ENCODE measurements at places on chromosomes 7 and 10. TPM values are rescaled to one million over a fixed set of nuclear protein-coding genes. Genes with fewer than 3 reads are reported as not detected.

DNA sequence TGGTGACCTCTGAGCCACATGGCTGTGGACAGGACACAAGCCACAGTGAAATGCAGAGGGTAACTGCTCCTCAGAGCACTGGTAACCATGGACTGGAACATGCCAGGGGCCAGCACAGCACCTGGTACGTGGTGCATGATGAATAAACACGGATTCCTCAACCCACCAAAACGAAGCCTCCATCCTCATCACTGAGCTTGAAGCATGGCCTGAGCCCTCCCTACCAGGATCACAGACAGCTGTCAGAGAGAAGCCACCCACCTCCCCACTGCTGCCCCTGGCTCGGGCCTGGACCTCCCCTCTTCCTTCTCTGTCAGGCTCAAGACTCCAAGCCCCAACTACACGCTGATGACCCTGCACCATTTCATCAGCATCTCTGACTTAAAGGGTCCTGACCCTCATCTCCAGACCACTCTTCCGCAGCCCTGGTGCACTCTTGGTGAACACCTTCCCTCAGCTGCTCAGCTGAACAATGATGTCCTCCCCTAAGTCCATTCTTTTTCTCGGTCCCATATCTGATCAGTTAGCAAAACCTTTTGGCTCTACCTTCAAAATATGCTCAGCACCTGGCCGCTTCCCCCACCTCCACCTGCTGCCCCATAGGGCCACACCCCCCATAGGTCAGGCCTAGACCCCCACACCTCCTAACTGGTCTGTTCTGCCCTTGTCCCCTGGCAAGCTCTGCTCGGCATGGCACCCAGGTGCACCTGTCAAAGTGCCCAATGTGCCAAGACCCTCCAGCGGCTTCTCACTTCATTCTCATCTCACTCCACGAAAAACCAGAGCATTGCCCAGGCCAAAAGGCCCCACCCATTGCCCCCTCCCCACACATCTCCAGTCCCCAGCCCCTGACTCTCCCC is 141.1 kb downstream of the MAPK8 start:
- no peak overlapping the region for H3K4me3 ChIP-seq
- H3K27me3 ChIP-seq: peaks cover 21% of the 10 kb centered on the region
- no peaks in the 10 kb centered on the region for H3K36me3 ChIP-seq
- H3K4me1 ChIP-seq: no peaks in the 10 kb centered on the region
- peak; percentile 57 for DNase-seq

- no peak for DNase-seq
- H3K4me1 ChIP-seq: no peaks in the 10 kb centered on the region
Observed at GRCh38 chr7:12025246-12025645, 185.8 kb upstream of the TMEM106B start.

- no peak for DNase-seq
- no peak overlapping the region for H3K27ac ChIP-seq
- H3K36me3 ChIP-seq: no peaks in the 10 kb centered on the region
- no peaks in the 10 kb centered on the region for H3K27me3 ChIP-seq
Observed at GRCh38 chr10:36163827-36164226, 521.7 kb upstream of the FZD8 start.

DNA sequence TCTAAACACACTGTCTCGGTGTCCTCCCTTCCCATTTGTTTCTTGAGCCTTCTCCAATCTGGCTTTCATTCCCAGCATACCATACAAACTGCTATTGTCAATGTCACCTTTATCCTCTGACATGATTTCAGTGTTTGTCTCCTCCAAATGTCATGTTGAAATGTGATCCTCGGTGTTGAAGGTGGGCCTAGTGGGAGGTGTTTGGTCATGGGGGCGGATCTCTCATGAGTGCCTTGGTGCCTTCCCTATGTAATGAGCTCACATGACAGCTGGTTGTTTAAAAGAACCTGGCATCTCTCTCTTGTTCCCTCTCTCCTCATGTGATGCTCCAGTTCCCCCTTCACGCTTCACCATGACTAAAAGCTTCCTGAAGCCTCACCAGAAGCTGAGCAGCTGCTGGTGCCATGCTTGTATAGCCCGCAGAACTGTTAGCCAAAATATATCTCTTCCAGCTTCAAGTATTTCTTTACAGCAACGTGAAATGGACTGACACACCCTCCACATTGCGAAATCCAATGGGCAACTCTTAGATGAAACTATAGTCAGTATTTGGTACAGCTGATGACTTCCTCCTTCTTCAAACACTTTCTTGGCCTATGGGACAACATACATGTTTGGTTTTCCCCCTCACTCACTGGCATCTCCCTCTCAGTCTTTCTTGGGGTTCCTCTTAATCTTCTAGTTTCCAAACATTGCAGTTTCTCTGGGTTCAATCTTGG is 27.8 kb downstream of the RNLS start:
- DNase-seq: no peak
- H3K27me3 ChIP-seq: no peaks in the 10 kb centered on the region
- no peaks in the 10 kb centered on the region for H3K36me3 ChIP-seq
- H3K4me1 ChIP-seq: no peaks in the 10 kb centered on the region
- H3K27ac ChIP-seq: no peak overlapping the region

DNA sequence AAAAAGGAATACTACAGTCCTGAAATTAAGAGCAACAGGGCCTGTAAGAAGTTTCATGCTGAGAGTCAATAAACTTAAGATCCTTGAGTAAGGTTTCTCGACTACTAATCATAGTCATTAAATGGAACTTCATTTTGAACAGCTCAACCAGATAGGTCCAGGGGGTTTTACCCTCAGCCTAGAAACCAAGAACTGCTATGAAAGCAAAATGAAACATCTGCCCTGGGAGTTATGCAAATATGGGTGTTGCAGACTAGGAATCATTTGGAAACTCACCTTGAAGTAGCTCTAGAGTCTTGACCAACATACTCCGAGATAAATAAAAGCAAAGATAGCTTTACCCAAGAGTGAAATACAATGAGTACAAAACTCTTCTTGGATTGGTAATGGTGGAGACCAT is 128.0 kb downstream of the HGF start:
- DNase-seq: no peak
- no peaks in the 10 kb centered on the region for H3K36me3 ChIP-seq
- H3K27ac ChIP-seq: no peak overlapping the region
- H3K4me1 ChIP-seq: no peaks in the 10 kb centered on the region
- no peak overlapping the region for H3K4me3 ChIP-seq

DNA sequence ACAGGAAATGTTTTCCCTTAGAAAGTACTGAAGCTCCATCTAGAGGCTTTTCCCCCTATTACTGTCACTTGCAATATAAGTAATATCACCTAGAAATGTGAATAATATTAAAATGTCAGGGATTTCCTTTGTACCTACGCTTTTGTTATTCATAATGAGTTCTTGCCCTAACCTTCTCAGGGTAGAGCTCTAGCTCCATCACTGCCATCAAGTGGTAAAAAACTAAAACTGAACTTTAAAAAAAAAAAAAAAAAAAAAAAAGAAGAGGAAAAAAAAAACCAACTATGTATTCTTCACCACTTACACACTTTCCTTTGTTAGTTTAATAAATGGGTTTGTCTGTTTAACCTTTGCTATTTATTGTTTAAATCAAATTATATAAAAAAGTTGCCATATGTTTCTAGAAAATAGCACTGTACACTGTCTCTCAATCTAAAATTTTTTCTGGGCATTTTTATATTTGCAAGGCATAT is 49.9 kb downstream of the DNAJC1 start:
- no peaks in the 10 kb centered on the region for H3K36me3 ChIP-seq
- H3K27me3 ChIP-seq: no peaks in the 10 kb centered on the region
- no peaks in the 10 kb centered on the region for H3K4me1 ChIP-seq
- no peak for DNase-seq
- H3K27ac ChIP-seq: no peak overlapping the region
- no peak overlapping the region for H3K4me3 ChIP-seq

GRCh38 chr10:33015761-33016547 is 57.9 kb upstream of the ITGB1 start:
- H3K36me3 ChIP-seq: no peaks in the 10 kb centered on the region
- no peak for DNase-seq
- H3K4me3 ChIP-seq: no peak overlapping the region
- no peaks in the 10 kb centered on the region for H3K27me3 ChIP-seq
- no peak overlapping the region for H3K27ac ChIP-seq

GRCh38 chr10:4522296-4523000 is 303.6 kb upstream of the AKR1E2 start:
- H3K27ac ChIP-seq: no peak overlapping the region
- H3K27me3 ChIP-seq: no peaks in the 10 kb centered on the region
- no peak overlapping the region for H3K4me3 ChIP-seq
- no peaks in the 10 kb centered on the region for H3K4me1 ChIP-seq
- no peak for DNase-seq

DNA sequence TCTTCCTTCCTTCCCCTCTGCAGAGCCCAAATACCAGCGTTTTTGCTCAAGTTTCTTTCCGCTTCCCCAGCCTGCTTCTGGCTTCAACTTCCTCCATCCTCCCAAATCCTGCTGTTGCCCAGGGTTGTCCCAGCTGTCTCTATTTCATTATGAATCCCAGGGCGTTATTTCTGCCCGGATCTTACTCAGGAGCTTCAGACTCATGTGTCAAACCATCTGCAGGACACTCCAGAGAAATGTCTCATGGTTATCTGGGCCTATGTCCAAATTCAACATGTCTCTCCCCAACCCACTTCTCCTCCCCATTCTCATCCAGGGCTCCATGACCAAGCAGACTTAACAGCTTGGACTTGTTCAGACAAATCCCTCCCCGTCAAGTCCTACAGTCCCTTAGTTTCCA is 15.6 kb downstream of the ARHGAP22 start:
- no peaks in the 10 kb centered on the region for H3K4me1 ChIP-seq
- no peak for DNase-seq
- no peaks in the 10 kb centered on the region for H3K36me3 ChIP-seq
- H3K4me3 ChIP-seq: no peak overlapping the region

GRCh38 chr10:1483246-1483645 is 254.1 kb downstream of the ADARB2 start:
- H3K4me3 ChIP-seq: no peak overlapping the region
- DNase-seq: no peak
- H3K4me1 ChIP-seq: peaks cover 2% of the 10 kb centered on the region
- H3K27ac ChIP-seq: no peak overlapping the region

DNA sequence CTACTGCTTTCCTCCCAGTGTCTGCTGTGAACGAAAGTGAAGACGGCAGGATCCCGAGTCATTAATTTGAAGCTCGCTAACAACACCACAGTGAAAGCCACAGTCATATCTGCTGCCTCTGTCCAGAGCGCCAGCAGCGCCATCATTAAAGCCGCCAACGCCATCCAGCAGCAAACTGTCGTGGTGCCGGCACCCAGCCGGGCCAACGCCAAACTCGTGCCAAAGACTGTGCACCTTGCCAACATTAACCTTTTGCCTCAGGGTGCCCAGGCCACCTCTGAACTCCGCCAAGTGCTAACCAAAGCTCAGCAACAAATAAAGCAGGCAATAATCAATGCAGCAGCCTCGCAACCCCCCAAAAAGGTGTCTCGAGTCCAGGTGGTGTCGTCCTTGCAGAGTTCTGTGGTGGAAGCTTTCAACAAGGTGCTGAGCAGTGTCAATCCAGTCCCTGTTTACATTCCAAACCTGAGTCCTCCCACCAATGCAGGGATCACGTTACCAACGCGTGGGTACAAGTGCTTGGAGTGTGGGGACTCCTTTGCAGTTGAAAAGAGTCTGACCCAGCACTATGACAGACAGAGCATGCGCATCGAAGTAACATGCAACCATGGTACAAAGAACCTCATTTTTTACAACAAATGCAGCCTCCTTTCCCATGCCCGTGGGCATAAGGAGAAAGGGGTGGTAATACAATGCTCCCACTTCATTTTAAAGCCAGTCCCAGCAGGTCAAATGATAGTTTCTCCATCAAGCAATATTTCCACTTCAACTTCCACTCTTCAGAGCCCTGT is 94.8 kb upstream of the KCNMA1 start:
- no peak for DNase-seq
- no peak overlapping the region for H3K27ac ChIP-seq
- peaks cover 7% of the 10 kb centered on the region for H3K27me3 ChIP-seq
- H3K4me3 ChIP-seq: no peak overlapping the region

DNA sequence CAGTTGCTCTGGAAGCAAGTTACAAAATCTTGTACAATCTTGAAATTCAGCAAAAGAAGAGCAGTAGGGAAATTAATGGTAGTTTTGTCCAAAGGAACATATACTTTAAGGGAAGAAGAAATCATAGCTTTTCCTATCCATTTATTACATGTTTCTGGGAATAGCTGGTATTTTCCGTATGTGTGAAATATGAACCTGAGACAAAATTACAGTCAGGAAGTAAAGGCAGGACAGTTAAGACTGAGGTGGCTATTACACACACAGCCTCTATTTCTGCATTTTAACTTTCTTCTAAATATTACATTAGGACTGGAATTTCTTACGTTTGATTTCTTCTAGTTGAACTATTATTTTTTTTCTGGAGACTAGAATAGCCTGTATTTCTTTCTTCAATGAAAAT is 1197.3 kb downstream of the SORCS3 start:
- no peaks in the 10 kb centered on the region for H3K27me3 ChIP-seq
- no peaks in the 10 kb centered on the region for H3K36me3 ChIP-seq
- H3K4me1 ChIP-seq: no peaks in the 10 kb centered on the region
- no peak for DNase-seq
- no peak overlapping the region for H3K27ac ChIP-seq

DNA sequence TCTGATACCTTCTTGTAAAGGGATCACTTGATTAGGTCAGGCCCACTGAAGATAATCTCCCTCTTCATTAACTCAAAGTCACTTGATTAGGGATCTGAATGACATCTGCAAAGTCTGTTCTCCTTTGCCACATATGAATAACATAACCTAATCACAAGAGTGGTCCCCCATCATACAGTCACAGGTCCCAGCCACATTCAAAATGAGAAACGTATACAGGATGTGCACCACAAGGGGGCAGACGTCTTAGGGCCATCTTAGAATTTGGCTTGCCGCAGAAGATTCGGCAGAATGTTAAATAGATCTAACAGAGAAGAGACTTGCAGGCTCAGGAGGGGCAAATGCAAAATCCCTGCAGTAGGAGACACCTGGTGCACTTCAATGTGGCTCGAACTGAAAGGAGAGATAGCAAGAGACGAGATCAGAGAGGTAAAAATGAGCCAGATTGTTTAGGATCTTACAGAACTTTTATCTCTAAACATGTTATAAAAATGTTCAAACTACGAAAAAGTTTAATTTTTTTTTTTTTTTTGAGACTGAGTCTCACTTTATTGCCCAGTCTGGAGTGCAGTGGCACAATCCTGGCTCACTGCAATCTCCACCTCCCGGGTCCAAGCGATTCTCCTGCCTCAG is 10.4 kb upstream of the SMC3 start:
- no peak overlapping the region for H3K4me3 ChIP-seq
- H3K4me1 ChIP-seq: no peaks in the 10 kb centered on the region
- peak; percentile 19 for DNase-seq

DNA sequence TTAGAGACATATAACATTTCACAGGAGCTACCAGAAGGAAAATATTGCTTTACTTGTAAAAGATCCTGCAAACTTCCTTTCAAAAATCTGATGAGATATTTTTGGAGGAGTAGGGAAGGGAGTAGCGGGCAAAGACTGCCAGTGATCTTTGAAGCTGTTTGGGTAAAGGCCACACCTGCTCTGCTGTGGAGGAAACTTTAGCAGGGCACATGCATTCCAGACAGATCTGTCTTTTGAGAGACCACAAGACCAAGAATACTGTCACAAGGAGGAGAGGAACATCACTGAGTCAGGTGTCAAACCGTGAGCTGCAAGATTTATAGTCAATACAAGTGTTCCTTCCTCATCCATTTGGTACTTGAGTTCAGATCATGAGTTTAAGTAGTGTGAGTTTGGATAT is 654.4 kb downstream of the DNAJB9 start:
- no peaks in the 10 kb centered on the region for H3K36me3 ChIP-seq
- H3K27ac ChIP-seq: no peak overlapping the region
- no peak for DNase-seq
- H3K27me3 ChIP-seq: no peaks in the 10 kb centered on the region
- H3K4me3 ChIP-seq: no peak overlapping the region

FKBP6 gene
- total RNA-seq: not detected

CPA2 gene
- total RNA-seq: not detected

ALOX5 gene
- total RNA-seq: 168 TPM

SSC4D gene
- total RNA-seq: 1.2 TPM

FIGNL1 gene
- 8.6 TPM for total RNA-seq

SLC18A3 gene
- total RNA-seq: not detected

EEF1AKMT2 gene
- total RNA-seq: 18.0 TPM

Measured in spleen (tissue), 13 donors.